ENCODE measurements at places on chromosomes 16 and 17. TPM values are rescaled to one million over a fixed set of nuclear protein-coding genes. Genes with fewer than 3 reads are reported as not detected.

DNA sequence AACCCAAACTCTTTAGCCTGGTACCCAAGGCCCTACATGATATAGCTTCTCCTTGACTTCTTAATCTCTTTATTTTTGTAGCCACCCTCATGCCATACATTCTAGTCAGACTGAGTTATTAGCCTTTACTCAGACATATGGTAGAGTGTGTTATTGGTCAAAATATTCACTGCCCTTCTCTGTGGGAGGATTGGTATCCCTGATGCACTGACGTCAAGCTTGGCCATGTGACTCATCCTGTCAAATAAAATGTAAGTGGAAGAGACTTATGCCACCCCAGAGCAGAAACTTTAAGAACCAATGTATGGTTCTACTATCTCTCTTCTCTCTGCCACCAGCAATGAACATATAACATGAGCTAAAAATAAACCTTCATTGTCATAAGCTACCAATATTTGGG lies 12.2 kb upstream of the BEAN1 start:
- no peak for DNase-seq

GRCh38 chr17:38628441-38628840 lies 22.7 kb upstream of the SRCIN1 start:
- no peak for DNase-seq

DNA sequence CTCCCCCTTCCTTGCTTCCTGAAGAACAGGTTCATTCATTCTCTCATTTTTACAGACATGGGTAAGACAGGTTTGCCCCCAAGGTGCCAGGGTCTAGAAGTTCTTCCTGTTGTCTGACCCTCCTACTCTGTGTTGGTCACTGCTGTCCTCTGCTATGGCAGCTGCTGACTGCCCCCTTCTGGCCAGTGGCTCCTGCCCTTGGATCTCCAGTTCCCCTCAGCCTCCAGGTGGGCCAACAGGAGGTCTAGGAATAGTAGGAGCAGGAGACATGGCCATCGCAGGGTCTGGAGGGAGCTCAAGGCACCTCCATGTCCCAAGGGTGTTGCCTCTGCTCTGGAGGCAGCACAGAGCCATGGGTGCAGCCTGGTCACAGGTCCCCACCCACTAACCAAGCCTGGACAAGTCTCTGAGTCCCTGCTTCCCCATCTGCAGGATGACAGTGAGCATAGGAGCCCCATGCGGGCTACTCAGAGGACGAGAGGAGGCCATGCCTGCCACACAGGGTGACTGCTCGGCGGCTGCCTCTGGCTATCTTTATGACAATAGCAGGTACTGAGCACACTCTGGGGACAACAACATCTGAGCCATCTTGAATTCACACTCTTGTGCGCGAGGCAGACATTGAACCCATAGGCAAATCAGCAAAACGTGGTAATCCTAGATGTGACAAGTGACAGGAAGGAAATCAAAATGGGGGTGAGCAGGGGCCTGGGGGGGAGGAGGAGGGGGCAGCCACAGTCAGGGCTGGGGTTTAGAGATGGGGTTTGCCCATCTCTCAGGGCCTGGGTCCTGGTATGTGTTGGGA lies 27.0 kb upstream of the NXPH3 start:
- peak; percentile 79 for DNase-seq

DNA sequence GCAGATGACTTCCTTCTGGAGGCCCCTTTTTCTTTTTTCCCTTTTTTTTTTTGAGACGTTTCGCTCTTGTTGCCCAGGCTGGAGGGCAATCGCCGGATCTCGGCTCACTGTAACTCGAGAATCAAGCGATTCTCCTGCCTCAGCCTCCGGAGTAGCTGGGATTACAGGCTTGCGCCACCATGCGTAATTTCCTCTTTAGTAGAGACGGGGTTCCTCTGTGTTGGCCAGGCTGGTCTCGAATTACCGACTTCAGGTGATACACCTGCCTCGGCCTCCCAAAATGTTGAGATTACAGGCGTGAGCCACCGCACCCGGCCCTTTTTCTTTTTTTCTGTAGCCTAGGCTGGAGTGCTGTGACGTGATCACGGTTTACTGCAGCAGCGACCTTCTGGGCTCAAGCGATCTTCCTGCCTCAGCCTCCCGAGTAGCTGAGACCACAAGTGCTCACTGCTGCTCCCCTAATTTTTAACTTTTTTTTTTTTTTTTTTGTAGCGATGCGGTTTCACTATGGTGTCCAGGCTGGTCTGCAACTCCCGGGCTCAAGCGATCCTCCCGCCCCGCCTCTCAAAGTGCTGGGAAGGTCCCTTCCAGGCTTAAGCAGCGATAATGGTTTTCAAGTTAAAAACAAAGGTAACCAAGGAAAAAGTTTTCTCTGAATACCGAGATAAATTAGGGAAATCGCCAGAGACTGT lies 956 bp upstream of the IST1 start:
- DNase-seq, result peak; percentile 53

DNA sequence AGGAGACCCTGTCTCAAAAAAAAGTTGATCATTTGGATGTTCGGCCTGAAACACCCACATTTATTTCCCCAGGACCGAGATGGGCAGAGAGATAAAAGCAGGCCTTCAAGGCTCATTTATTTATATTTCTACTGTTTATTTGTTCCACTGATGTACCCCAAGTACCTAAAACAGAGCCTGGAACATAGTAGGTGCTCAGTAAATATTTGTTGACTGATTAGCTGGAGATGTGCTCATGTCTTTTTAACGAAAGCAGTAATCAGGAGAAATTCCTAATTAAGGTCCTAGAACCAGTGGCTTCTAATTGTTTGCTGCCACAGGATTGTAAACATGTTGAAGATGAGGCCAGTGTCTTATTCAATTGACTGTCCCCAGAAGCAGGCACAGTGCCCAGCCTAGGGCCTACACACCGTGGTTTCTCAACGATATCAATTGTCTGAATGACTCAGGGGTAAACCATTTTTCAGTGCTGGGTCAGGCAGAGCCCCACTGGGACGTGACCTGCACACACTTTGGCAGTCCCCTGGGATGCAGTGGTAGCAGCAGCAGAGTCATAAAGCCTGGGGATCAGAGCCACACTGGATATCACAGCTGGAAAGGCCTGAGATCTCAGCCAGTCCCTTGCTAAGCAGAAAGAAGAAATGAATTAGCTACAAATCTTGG lies 34.8 kb downstream of the SOST start:
- no peak for DNase-seq

OSGIN1 gene
- 7.2 TPM for total RNA-seq

KRTAP9-4 gene
- total RNA-seq, result not detected

NGFR gene
- total RNA-seq, result 8.0 TPM
